ENCODE measurements at places on chromosomes 5 and 9. TPM values are rescaled to one million over a fixed set of nuclear protein-coding genes. Genes with fewer than 3 reads are reported as not detected.
A peak's percentile ranks its signal among the peaks of the same experiment; 100 is the strongest.

CDH12 gene
- polyA plus RNA-seq, result not detected

SCGB3A2 gene
- polyA plus RNA-seq, result not detected

BHMT gene
- polyA plus RNA-seq, result not detected

NUTM2G gene
- not detected for polyA plus RNA-seq

PCDHB3 gene
- 0.15 TPM for polyA plus RNA-seq

RAB3C gene
- polyA plus RNA-seq, result not detected

NKD2 gene
- polyA plus RNA-seq, result 0.02 TPM

PCDHB9 gene
- polyA plus RNA-seq, result 0.12 TPM

DNA sequence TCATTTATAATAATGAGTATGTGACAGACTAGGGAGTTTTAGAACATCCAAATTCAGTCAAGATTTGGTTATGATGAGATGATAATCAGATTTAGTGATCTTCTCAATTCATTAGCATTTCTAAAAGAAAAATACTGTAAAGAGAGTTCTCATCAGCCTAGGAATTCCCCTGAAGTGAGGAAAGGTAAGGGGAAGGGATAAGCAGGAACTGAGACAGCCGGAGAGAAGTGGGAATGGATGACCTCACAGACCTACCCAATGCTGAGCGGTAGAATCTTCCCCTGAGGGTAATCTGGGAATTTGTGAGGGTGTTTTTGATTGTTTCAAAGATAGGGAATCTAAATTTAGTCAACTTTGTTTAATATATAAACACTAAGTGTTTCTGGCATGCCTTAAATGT, 16.7 kb upstream of the GPBP1 start:
- peak; percentile 42 for DNase-seq

DNA sequence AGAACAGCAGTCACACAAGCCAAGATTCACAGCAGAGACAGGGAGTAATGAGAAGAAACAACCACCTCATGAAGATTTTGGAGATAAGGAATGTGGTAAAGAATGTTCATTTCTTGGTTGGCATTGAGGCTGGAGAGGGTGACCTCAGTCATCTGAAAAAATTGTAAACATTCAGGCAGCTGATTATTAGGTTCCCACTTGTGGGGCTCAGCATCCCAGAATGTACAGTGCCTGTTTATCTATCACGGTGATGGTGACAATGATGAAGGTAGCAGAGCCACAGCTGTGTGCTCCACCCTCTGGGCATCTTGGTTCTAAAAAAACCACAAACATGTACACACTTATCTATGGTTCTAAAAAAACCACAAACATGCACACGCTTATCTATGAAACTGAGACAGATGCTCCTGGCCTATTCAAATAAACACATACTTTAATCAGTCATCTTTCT, 143.9 kb upstream of the MOCS2 start:
- DNase-seq, result peak; percentile 81

DNA sequence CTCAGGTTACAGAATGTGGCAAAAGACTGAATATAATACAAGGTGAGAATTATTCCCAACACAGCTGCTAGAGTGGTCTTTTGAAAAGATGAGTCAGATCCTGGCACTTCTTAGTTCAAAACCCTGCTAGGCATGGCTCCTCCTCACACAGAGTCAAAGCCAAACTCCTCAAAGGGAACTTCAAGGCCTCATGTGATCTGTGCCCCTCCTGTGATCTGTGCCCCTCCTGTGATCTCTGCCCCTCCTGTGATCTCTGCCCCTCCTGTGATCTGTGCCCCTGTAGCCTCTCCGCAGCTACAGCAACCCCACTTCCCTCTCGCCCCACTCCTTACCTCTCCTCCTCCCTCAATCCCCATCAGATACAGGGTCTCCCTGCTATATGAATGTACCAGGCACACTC, 525.5 kb upstream of the CCNG1 start:
- DNase-seq, result no peak

DNA sequence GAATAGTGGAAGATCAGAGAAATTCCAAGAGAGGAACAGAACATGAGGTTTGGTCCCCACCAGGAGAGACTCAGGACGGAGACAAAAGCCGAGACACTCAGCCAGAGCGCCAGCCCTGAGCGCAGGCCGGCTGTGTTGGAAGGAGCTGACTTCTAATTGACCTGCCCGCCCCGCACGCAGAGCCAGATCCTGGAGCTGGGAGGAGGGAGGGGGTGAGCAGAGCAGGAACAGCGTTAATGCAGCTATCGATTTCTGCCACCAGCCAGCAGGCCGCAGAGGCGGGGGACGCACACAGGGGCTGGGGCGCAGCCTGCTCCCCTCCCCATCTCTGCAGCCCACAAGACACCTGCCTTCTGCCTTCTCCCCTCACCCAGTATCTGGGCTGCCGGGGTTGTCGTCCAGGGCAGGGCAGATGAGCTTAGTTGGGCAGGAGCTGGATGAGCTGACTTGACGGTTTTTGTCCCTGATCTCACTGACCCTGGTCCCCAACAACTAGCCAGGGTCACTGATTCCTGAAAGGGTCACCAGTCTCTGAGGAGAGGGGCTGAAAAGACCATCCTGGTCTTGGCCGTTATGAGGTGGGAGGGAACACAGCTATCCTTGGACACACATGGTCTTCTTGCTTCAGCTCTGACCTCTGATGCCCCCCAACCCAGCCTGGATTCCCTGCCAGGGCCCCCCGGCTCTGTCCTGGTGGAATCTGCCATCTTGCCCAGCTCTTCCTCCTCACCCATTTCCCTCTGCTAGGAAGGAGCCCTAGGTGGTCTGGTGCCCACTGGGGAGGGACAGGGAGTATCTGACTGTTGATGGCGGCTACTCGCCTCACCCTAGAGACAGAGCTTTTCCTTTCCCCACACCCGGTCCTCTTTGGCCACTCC, 29.8 kb downstream of the CXXC5 start:
- no peak for DNase-seq

GRCh38 chr9:30197453-30197852, 2187.0 kb upstream of the ACO1 start:
- no peak for DNase-seq

DNA sequence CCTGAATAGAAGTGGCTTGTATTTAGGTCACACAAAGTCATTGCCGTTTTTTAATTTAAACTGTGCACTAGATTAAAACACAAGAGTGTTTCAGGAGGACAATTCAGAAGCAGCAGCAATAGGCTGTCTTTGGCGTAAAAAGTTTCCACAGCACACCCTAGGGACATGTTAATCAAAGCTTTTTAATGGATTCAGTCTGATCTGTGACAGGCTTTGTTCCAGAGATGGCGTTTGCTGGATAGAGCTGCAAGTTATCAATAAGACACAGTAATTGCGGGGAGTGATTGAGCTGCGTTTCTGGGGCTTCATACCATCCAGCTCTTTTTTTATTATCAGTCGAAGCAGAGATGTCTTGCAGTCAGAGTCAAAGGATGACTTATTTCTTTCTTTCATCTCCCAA, 300.3 kb downstream of the ZNF608 start:
- DNase-seq, result no peak

DNA sequence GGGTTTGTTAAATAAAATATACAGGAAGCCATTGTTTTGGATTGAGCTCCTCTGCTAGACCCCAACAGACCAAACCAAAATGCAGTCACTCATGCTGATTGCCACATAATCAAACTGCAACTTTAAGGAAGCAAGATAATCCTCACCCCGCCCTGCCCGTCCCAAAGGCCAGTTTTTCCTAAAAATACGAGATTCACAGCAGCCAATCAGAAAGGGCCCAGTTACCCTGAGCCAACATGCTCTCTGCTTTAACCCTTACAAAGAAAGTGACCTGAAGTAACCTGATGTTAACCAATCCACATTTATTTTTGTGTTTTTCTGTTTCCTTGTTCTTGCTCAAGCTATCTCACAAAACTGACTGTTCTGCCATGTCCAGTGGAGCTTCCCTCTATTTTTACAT, 21.5 kb upstream of the RNF20 start:
- no peak for DNase-seq

DNA sequence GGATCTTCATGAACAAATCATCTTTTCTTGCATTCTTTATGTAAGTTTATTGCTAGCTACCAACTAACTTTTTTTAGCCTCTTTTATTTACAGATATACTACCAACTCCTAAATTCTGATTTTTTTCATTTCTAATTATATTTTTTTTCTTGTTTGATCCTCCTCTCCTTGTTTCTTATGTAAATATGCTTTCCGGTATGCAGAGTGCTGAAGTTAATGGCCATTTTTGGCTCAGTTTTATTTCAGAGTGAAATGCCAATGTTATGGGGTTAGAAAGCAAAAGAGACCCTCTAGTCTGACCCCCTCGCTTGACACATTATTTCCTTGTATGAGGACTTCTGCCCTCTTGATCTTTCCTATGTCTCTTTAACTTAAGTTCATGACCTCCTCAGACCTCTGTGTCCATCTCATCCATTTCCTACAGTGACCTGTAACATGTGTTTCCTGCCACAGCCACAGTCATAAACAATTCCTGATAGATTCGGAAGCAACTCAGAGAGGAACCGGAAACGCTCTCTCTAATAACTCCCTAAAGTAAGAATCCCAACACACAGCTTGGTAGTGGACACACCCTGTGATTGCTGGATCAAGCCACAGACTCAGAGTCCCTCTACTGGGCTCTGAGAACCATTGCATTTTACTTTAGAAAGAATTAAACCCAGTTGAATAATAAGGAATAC, 42.9 kb upstream of the AFAP1L1 start:
- DNase-seq, result peak; percentile 76

DNA sequence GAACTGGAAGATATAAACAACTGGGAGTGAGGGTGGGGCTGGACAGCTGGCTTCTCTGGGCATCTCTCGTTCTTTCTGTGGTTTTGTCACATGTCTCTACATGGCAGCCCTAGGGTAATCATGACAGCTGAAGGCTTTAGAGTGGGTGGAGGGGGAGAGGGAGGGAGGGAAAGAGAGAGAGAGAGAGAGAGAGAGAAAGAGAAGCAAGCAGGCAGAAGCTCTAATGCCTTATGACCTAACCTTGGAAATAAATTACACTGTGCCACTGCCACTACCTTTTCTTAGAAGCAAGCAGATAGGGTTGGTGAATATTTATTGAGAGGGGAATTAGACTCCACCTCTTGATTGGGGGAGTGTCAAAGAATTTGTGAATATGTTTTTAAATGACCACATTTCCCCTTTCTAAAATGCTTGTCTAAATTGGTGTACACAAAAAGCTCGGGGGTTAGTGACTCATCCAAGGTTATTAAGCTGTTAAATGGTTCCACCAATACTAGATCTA, 2.6 kb upstream of the DAPK1 start:
- DNase-seq, result peak; percentile 71

GRCh38 chr5:132263548-132264261, 6.2 kb downstream of the PDLIM4 start:
- DNase-seq, result peak; percentile 68

DNA sequence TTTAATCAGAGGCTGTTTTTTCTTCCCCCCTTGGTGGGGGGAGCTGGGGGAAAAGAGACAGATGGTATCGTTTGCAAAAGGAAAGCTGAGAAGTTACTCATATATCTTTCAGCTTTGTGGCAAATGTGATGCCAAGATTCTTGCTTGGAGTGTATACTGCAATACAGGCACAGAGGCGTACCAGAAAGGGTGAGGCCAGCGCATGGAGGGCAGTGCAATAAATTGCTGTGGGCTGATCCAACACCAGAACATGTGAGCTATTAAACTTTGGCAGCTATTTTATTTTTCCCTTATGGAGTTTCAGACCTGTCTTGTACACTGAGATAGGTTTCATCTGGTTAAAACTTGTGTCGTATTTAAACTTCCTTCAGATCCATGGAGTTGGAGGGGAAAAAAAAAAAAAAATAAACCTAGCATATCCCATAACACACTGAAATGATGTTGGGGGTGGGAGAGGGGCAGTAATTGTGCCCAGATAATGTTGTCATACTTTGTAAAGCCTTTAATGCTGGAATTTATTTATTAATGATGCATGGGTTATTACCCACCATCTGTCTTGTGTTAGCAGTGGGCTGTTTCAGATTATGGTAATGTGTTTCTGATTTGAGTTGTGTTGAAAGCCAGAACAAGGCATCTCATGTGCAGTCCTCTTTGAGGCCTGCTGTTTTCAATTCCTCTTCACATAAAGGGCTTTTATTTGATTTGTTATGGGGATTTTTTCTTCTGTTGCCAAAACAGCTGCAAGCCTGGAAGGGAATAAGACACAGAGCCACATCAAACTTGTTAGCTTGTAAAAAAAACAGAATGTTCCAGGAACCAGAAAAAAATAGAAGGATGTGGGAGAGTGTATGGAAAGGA, 891.3 kb downstream of the TLE1 start:
- DNase-seq, result no peak

DNA sequence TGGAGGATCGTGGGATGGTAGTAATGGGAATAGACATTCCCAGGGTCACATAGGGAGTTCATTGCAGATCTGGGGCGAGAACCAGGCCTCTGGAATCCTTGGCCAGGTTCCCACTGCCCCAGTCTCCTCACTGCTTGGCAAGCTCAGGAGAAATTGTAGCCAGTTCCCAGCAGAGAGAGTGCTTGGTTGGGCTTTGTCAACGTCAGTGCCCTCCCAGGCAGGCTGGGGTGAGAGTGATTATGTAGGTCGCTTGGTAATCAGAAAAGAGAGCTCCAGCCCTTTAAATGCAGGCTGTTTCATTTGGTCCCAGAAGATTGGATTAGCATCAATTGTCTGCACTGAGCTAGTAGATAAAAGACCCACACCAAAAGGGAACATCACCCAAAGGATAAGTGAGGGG, 51.8 kb upstream of the GALNT10 start:
- DNase-seq, result no peak

DNA sequence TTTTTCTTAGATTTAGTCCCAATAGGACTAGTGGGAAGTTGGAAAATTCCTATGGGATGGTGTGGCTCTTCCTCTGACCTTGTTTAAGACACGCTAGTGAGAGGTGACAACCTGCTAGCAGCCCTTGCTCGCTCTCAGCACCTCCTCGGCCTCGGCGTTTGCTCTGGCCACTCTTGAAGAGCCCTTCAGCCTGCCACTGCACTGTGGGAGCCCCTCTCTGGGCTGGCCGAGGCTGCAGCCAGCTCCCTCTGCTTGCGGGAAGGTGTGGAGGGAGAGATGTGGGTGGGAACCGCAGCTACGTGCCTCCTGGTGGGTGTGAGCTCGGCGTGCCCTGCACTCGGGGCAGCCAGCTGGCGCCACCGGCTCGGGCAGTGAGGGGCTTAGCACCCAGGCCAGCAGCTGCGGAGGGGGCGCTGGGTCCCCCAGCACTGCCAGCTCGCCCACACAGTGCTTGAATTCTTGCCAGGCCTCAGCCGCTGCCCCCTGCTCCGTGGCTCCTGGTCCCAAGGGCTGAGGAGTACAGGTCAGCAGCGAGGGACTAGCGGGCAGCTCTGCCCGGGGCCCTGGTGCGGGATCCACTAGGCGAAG, 254.5 kb upstream of the ANKRD55 start:
- no peak for DNase-seq

- DNase-seq, result no peak
Observed at GRCh38 chr9:134933076-134933659, 15.5 kb upstream of the FCN1 start.

All from mammary epithelial cell (primary cell).